Right atrium auricular region (tissue), 2 donors: ENCODE measurements at places on chromosomes 4 and X. TPM values are rescaled to one million over a fixed set of nuclear protein-coding genes. Genes with fewer than 3 reads are reported as not detected.

Gene PDGFC
- total RNA-seq, result 17.0 TPM

Gene CSN1S1
- total RNA-seq, result not detected

Gene RASGEF1B
- total RNA-seq, result 8.5 TPM

- H3K27ac ChIP-seq, result no peak overlapping the region
- H3K36me3 ChIP-seq, result no peaks in the 10 kb centered on the region
- no peaks in the 10 kb centered on the region for H3K27me3 ChIP-seq
- no peak overlapping the region for H3K4me3 ChIP-seq
Observed at GRCh38 chrX:69151866-69152284, 13.4 kb downstream of the PJA1 start.

DNA sequence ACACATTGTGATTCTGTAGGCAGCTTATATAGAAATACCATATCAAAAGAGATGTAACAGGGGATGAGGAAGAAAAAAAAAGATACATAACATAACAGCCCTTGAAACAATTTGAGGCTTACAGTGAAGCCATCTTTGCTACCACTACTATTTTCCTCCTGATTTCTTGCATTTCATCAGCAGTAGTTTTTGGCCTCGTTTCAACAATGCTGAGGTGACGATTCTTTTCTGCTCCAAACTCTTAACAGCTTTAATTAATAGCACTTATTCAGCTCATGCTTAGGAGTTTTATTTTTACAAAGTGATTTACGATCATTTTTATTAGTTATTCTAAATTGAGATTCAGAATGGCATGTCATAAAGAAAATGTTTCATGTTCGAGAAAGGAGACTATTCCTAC, 163.2 kb downstream of the DCK start:
- no peaks in the 10 kb centered on the region for H3K36me3 ChIP-seq
- H3K27ac ChIP-seq, result no peak overlapping the region
- H3K4me3 ChIP-seq, result no peak overlapping the region
- H3K4me1 ChIP-seq, result no peaks in the 10 kb centered on the region

DNA sequence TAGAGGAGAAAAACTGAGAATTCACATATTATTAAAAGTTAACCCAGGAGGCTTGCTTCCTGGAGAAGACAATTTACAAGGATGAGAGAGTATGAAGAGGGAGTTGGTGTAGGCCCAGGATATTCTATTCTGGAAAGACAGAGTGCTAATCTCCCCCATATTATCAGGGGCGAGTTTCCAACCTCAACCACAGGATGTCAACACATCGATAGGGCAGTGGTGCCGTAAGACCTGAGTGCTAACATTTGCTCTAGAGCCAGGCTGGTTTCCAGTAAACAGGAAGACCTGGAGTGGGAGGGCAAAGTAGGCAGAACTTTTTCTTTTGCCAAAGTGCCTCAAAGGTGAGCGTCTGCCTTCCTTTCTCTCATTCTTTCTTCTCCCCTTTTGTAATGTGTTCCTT, 2.8 kb upstream of the AWAT1 start:
- H3K4me1 ChIP-seq, result no peaks in the 10 kb centered on the region
- no peak overlapping the region for H3K27ac ChIP-seq
- H3K4me3 ChIP-seq, result no peak overlapping the region
- no peaks in the 10 kb centered on the region for H3K36me3 ChIP-seq
- DNase-seq, result no peak

GRCh38 chrX:100609591-100609990, 24.9 kb downstream of the TNMD start:
- H3K4me3 ChIP-seq, result no peak overlapping the region
- H3K27ac ChIP-seq, result no peak overlapping the region
- no peaks in the 10 kb centered on the region for H3K36me3 ChIP-seq
- no peak for DNase-seq
- no peaks in the 10 kb centered on the region for H3K27me3 ChIP-seq
- no peaks in the 10 kb centered on the region for H3K4me1 ChIP-seq
